ENCODE measurements at places on chromosomes 1 and 21.

GRCh38 chr1:238252033-238252802 lies 361.5 kb upstream of the ZP4 start:
- DNase-seq = no peak

DNA sequence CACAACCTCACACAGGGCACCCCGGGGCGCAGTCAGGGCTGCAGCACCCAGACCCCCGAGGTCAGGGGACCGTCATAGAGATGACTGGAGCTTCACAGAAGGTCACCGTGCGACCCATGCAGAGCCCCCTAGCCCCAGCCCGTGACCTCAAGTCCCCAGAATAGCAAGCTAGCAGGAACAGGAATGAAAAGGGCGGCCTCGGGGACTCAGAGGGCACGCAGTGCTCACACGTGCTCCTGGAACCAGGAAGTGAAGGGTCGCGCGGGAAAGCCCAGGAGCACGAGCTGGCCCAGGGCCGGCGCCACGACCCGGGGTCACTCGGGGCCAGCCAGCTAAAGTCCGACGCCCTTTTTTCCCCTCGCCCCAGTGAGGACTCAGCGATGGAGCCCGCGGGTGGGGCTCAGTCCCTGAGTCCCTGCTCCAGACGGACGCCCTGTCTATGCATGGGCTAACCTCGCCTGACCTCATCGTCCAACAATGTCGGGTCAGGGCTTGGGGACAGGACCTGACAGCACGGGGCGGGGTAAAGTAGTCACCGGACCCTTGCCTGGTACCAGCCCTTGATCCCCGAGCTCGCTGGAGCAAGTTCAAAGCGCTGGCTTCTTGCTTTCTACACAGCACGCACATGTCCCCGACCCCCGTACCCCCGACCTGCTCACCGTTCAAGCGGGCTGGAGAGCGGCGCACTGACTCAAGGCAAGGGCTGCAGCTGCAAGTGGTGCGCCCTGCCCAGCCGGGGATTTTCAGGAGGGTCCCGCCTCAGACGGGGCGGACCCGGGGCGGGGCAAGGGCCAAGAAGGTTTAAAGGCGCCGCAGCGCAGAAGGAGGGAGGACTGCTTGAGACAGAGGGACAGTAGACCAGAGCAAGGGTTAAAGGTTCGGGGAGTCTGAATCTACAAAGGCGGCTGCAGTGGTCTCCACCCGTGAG lies at the start of gene TAGLN2:
TAGLN2 (minus strand) TSS at position 717 of the 928 bp plus-strand sequence. CDS start 4,998 bp downstream, outside the sequence.
- DNase-seq = peak; percentile 96

GRCh38 chr1:116560704-116561490 lies 9.9 kb downstream of the CD58 start:
- DNase-seq = no peak

DNA sequence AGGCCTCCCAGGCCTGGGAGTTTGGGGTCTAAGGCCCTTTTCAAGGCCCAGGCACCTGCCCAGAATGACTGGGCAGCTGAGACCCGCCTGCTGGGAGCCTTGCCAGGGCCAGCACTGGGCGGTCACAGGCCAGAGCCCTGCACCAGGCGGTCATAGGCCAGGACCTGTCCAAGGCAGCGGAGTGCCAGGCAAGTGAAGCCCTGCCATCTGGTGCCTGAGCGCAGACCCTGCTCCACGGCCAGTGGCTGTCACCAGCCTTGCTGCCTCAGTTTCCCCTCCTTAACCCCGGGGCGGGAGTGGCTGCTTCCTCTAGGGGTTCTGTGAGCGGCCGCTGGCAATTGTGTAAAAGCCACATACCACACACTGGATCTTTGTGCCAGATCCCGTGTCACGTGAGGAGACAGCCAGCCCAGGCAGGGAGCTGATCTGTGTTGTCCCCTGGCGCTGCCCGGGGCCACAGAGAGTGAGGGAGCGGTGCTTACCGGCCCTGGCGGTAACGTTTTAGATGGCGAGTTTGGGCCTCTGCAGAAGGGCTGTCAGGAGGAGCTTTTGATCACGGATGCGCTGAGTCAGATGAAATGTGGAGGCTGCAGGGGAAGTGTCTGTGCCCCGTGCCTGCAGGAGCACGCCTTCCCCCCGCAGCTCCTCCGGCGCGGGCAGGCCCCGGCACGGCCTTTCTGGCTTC lies 4.6 kb downstream of the COL18A1 start:
- no peak for DNase-seq

DNA sequence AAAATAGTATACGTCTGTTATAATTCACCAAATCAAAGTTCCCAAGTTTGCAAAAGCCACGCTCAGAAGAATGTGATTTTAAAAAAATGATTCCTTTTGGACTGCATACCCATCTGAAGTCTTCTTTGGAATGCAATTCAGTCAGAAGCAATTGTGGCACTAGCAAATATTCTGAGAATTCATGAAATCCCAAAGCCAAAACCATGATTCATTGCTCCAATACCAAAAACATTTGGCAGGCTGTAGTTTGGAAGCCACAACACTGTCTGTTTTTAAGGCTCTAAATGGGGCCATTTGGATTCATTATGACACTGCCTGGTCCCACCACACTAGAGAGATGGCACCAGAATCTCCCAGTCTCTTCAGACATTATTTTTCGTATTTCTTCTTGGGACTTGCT lies 21.8 kb upstream of the LRRC53 start:
- DNase-seq = no peak

DNA sequence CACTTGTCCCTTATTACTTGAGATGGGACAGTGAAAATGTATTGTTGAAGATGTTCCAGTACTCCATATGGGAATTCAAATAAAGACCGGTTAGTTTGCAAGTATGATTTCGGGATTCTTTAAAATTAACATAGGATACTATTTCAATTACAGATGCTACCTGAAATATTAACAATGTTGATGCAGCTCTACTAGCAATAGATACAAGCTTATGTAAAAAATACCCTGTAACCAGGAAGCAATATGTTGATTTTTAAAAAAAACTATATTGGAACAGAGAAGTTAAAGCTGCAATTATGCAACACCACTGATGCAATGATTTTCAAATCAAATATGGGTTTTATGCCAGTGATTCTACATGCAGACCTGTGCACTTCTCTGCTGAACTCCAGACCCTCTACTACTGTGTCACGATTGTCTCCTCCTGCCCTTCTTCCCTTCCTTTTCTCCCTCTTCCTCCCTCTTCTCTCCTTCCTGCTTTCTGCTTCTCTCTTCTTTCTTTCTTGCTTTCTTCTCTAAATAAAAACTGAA lies 179.2 kb downstream of the ATP6V1G3 start:
- no peak for DNase-seq

DNA sequence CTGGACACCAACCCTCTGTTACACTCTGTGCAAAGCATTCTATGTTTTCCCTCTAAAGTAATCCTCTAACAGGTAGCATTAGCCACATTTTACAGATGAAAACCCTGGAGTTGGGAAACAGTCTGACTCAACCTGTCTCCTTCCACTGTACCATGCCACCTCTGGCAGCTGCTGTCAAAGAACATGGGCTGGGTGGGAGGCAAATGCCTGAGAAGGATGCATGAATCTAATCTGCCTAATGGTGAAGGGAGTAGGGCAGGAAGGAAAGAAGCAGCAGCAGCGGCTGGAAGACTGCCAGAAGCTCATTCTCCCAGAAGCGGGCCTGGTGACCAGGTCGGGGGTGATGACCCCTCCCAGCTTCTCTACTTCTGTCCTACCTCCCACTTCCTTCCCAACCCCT lies 21.7 kb downstream of the LRRC71 start:
- no peak for DNase-seq

- no peak for DNase-seq
These were observed 20.7 kb upstream of the PADI1 start for GRCh38 chr1:17184161-17184665.

DNA sequence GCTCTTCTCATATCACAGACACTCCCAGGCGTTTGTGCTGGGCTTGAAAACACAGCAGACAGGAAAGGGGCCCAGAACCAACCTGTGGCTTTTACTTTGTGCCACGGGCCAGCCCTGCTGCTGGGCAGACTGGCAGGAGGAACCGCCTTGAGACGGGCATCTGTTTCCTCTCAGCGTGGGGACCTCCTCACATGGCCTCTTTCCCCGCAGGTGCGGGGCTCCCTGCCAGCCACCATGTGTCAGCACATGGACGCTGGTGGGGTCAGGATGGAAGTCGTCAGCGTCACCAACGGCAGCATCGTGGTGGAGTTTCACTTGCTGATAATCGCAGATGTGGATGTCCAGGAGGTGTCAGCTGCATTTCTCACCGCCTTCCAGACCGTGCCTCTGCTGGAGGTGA lies 47.8 kb downstream of the UMODL1 start:
- no peak for DNase-seq

DNA sequence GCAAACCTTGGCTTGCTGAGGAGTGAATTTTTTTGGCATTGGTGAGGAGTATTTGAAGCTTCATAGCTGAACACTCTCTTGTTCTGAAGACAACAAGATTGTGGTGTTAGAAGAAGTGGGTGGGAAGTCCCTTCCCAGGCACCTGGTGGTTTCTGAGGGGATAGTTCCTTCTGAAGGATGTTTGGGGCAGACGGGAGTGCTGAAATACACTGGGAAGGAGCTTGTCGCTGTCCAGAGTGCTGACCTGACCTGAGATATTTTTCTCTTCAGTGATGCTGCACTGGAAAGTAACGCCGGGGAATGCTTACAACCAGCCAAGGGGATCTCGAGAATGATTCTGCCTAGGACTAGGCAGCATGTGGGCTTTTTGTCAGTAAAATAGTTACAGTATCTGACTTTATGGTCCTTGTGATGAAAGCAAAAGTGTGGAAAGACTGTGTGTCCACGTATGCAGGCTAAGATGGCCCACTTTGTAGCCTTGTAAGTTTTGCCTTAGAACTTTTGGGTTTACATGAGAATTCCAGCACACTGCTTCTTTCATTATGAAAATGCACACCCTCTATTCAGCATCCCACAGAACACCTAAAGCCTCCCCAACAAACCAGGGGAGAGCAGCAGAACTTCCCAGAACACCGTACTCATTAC lies 33.1 kb upstream of the NFASC start:
- no peak for DNase-seq

DNA sequence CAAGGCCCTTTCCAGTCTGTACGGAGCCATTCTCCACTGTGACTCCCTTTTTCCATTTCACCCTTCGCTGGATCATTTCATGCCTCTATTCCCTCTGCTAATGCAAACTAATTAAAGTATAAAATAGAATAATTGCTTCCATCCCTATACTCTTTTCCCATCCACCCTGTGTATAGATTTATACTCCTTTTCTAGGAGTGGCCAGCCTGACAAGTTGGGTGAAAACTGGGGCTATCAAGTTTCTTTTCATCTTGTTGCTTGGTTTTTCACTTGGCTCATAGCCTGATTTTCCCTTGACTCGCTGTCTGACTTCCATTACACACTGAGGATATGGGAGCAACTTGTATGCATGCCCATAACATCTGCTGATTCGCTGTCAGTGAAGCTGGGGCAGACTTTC lies 107.0 kb downstream of the PLXNA2 start:
- no peak for DNase-seq

GRCh38 chr1:115727706-115728249 lies 40.7 kb downstream of the CASQ2 start:
- DNase-seq = no peak
